ENCODE measurements at places on chromosomes 13 and 19. TPM values are rescaled to one million over a fixed set of nuclear protein-coding genes. Genes with fewer than 3 reads are reported as not detected.

Gene CYP4F8
- total RNA-seq = not detected

Gene COL5A3
- total RNA-seq = 4.8 TPM

Gene CCL25
- total RNA-seq = not detected

Gene RYR1
- total RNA-seq = under 0.01 TPM

Gene SHD
- total RNA-seq = 0.12 TPM

Gene SLC5A5
- total RNA-seq = not detected

Gene ARRDC2
- total RNA-seq = 8.8 TPM

Gene APOC1
- 1.8 TPM for total RNA-seq

Gene FXYD1
- 0.98 TPM for total RNA-seq

Gene CLC
- total RNA-seq = not detected

Gene ZNF600
- total RNA-seq = 8.3 TPM

Gene FFAR1
- total RNA-seq = not detected

Gene VSTM1
- 0.29 TPM for total RNA-seq

Gene MCEMP1
- not detected for total RNA-seq

Gene OR4F17
- not detected for total RNA-seq

Gene GRAMD1A
- total RNA-seq = 21.9 TPM

Gene LYPD5
- 0.59 TPM for total RNA-seq

Gene ADPRHL1
- total RNA-seq = 0.29 TPM

Gene ZNF701
- 9.4 TPM for total RNA-seq

Data from RPMI7951 (cell line).